ENCODE measurements at places on chromosomes 6 and 20. TPM values are rescaled to one million over a fixed set of nuclear protein-coding genes. Genes with fewer than 3 reads are reported as not detected.

DNA sequence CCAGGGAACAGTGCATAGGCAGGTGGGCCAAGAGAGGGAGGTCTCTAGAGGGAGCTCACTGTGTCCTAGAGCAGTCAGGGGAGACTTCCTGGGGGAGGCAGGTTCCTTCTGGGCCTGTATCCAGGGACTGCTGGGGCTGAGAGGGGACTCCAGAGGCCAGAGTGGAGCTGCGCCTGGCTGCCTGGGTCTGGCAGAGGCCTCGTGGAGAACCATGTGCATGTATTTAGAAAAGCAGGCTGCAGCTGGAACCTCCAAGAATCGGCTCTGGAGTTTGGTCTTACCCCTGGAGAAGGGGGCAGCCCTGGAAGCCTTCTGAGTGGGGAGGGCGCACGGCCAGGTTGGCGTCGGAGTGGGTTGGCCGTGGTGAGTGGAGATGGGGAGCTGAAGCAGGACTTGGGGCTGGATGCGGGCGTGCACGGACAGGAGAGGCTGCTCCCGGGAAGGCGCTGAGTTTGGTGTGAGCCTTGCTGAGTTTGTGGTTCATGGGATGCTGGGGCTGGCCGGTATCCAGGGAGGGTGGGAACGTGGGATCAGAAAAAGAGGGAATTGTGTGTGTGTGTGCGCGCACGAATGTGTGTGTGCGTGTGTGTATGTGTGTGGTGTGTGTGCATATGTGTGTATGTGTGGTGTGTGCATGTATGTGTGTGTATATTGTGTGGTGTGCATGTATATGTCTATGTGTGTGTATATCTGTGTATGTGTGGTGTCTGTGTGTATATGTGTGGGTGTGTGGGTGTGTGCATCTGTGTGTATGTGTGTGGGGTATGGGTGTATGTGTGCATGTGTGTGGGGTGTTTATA, 10.8 kb downstream of the VSTM2L start:
- no peaks in the 10 kb centered on the region for H3K36me3 ChIP-seq
- DNase-seq: no peak
- H3K4me3 ChIP-seq: no peak overlapping the region
- peaks cover 22% of the 10 kb centered on the region for H3K4me1 ChIP-seq
- no peak overlapping the region for H3K27ac ChIP-seq

DNA sequence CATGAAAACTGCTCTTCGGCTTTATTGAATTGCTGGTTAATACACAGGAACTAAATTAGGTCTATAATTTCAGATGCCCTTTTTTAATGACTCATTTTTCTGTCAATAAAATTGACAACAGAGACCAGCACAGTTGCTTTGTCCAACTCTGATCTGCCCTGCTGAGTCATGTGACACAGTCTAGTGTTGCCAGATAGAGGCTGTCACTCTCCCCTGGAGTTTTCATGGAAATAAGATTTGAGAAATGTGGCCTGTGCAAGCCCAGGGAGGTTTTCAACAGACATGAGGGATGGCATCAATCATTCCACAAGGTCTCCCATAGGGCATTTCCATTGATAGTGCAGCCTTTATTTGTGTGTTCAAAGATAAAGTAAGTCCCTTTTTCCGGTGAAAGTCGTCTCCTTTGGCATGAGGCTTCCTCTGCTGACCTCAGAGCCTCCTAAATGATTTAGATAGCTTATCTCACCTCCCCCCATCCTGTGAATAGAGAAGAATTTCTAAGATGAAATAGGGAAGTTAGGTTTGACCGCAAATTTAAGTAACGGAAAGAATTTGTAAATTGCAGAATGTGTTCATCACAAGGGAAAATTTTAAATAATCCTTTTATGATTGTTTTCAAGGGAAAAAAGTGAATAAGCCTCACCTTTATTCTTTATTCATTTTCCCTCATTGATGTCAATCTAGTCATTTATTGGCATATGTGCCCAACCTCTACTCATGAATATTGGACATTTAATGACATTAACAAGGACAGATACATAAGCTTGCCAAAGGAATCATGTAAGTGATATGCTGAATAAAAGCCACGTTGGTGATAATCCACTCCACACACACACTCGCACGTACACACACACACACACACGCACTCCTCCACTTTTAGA, 277.7 kb downstream of the ADGB start:
- peaks cover 29% of the 10 kb centered on the region for H3K4me1 ChIP-seq
- H3K27ac ChIP-seq: peak overlapping the region; percentile 72
- H3K36me3 ChIP-seq: no peaks in the 10 kb centered on the region
- H3K4me3 ChIP-seq: no peak overlapping the region
- no peaks in the 10 kb centered on the region for H3K27me3 ChIP-seq

DNA sequence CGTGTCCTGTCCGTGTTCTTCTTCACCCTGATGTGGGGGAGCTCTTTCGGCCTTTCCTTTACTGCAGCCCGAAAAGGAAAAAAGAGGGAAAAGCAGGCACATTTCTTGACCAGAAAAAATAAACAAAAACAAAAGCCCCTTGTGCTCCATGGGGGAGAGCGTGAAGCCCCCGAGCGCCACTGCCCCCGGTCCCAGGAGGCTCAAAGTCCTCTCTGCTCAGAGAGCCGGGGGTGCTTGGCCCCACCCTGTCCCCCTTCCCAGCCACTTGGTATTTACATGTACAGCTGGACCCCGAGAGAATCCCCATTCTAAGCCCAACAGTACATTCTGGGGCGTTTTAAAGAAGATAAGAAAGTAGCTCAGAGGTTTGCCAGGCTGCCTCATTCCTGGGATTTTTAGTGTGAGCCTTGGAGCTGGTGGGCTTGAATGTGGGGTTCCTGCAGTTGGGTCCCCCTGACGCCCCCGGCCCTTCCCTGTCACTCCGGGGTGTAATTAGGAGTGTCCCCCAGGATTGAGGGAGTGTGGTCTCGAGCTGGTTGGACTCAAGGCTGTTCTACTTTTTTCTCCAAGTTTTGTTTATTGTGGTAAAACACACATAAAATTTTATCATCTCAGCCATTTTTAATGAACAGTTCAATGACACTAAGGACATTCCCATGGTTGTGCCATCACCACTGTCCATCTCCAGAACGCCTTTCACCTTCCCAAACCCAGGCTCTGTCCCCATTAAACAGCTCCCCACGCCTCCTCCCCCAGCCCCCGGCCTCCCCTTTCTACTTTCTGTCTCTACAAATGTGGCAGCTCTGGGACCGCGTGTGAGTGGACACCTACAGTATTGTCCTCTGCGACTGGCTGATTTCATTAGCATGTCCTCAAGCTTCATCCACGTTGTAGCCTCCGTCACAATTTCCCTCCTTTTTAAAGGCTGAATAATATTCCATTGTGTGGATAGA, 55.7 kb upstream of the BHLHE23 start:
- H3K4me3 ChIP-seq: no peak overlapping the region
- peaks cover 7% of the 10 kb centered on the region for H3K27me3 ChIP-seq
- H3K27ac ChIP-seq: no peak overlapping the region
- H3K4me1 ChIP-seq: no peaks in the 10 kb centered on the region
- DNase-seq: peak; percentile 25

DNA sequence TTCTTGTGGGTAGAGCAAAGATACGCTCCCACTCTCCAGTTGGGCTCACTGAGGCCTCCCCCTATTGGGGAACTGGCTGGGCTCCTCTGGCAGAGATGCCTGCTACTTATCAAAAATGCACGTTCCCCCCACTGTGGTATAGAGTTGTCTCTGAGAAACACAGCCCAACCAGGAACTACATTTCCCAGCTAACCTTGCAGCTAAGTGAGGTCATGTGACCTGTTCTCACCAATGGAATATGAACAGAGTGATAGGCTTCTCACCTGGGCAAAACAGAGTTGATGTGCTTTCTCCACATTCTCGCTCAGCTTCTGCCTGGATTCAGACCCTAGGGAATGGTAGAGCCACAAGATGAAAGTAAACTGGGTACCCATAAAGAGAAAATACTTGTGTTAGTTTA, 49.1 kb upstream of the PTPRT start:
- no peak for DNase-seq
- H3K4me3 ChIP-seq: no peak overlapping the region
- H3K27ac ChIP-seq: no peak overlapping the region
- H3K36me3 ChIP-seq: no peaks in the 10 kb centered on the region

DNA sequence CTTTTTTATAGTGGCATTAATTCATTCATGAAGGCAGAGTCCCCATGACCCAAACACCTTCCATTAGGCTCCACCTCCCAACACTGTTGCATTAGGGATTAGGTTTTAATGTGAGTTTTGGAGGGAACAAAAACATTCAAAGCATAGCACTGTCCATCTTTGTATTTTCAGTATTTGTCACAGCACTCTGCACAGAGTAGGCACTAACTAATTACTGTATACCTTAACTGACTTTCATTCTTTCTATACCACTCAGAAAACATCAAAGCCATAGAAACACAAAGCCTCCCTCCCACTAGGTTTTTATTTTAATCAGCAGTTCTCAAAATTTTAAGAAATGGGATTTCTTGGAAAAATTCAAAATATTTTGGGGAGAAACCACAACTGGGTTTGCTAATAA, 21.8 kb upstream of the AHI1 start:
- no peak overlapping the region for H3K4me3 ChIP-seq
- no peak overlapping the region for H3K27ac ChIP-seq
- H3K36me3 ChIP-seq: no peaks in the 10 kb centered on the region
- H3K4me1 ChIP-seq: no peaks in the 10 kb centered on the region

- no peaks in the 10 kb centered on the region for H3K4me1 ChIP-seq
- H3K27ac ChIP-seq: no peak overlapping the region
These were observed 29.9 kb downstream of the JPH2 start for GRCh38 chr20:44157061-44157460.

DNA sequence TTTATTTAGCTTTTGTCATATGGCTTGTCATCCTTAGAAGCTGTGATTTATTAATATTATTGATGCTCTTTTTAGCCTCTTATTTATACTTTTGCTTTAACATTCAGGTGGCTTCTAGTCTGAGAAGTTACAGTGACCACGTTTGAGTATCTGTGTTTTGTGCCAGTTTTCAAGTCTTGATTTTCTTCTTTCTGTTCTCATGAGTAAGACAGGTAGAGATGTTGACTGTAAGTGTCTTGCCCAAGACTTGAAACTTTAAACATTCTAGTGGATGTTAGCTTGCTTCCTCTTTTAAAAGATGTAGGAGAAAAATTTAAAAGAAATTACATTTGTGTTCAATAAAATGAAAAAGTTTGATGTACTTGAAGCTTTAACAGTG, 122.6 kb downstream of the LRRC1 start:
- DNase-seq: no peak
- H3K4me3 ChIP-seq: no peak overlapping the region
- no peak overlapping the region for H3K27ac ChIP-seq
- peaks cover 5% of the 10 kb centered on the region for H3K36me3 ChIP-seq

- no peaks in the 10 kb centered on the region for H3K27me3 ChIP-seq
- no peaks in the 10 kb centered on the region for H3K36me3 ChIP-seq
- no peaks in the 10 kb centered on the region for H3K4me1 ChIP-seq
- no peak for DNase-seq
- no peak overlapping the region for H3K4me3 ChIP-seq
These were observed 632.7 kb upstream of the PTCHD4 start for GRCh38 chr6:48743738-48744137.

DNA sequence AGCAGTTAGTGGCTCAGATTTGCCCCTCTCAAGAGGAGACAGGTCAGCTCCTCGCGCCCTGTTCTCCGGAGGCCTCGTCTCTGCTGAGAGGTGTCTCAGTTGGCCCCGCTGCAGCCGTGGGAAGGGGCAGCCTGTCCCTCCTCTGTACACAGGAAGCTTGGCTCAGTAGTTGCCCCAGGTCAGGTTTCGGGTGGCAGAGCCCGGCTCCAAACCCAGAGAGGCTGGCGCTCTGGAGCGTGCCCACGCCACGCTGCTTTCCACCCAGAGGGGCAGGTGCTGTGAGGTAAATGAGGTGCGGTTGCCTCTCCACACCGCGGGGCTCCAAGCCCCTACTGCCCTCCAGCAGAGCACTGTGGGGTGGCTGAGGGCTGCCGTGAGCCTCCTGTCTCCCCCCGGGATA, 16.0 kb downstream of the DYNLT1 start:
- no peaks in the 10 kb centered on the region for H3K27me3 ChIP-seq
- peaks cover 27% of the 10 kb centered on the region for H3K4me1 ChIP-seq
- peaks cover 42% of the 10 kb centered on the region for H3K36me3 ChIP-seq
- no peak overlapping the region for H3K27ac ChIP-seq

- H3K4me1 ChIP-seq: no peaks in the 10 kb centered on the region
- H3K36me3 ChIP-seq: no peaks in the 10 kb centered on the region
- no peaks in the 10 kb centered on the region for H3K27me3 ChIP-seq
- no peak for DNase-seq
These were observed 135.2 kb upstream of the TAB2 start for GRCh38 chr6:149182262-149182661.

DNA sequence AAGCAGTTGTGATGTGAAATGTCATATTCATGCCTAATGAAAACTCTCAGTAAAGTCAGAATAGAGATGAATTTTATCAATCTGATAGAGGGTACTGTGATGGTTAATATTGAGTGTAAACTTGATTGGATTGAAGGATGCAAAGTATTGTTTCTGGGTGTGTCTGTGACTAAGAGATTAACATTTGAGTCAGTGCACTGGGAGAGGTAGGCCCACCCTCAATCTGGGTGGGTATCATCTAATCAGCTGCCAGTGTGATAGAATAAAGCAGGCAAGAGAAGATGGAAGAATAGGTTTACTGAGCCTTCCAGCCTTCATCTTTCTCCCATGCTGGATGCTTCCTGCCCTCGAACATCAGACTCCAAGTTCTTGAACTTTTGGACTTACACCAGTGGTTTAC, 124.3 kb downstream of the CENPW start:
- H3K4me3 ChIP-seq: no peak overlapping the region
- no peak for DNase-seq
- H3K27ac ChIP-seq: no peak overlapping the region
- H3K36me3 ChIP-seq: no peaks in the 10 kb centered on the region
- H3K27me3 ChIP-seq: no peaks in the 10 kb centered on the region

DNA sequence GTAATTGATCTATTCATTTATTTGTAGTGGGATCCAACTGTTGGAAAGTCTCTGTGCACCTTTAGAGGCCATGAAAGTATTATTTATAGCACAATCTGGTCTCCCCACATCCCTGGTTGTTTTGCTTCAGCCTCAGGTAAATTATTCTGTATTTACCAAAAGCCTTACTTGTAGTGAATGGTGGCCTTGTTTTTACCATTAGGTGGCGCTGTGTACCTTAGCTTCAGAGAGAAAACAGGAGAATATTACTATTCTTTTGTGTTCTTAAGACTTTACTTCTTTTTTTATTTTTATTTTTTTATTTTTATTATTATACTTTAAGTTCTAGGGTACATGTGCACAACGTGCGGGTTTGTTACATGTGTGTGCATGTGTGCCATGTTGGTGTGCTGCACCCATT, 23.7 kb downstream of the PEX7 start:
- H3K4me3 ChIP-seq: no peak overlapping the region
- no peak for DNase-seq
- no peaks in the 10 kb centered on the region for H3K4me1 ChIP-seq
- H3K27me3 ChIP-seq: no peaks in the 10 kb centered on the region

GRCh38 chr6:105902401-105903031, 183.6 kb upstream of the PRDM1 start:
- H3K27ac ChIP-seq: no peak overlapping the region
- no peaks in the 10 kb centered on the region for H3K27me3 ChIP-seq
- DNase-seq: no peak

The SPEF1 gene
- polyA plus RNA-seq: 0.11 TPM

The GFOD1 gene
- 4.2 TPM for polyA plus RNA-seq

The OR2B6 gene
- not detected for polyA plus RNA-seq

All from spleen (tissue), 13 donors.